Activated naive CD4-positive, alpha-beta T cell (primary cell): ENCODE measurements at places on chromosomes 5 and 9.

- DNase-seq, result peak; percentile 75
Measured at GRCh38 chr5:5494489-5495402, 72.3 kb downstream of the ICE1 start.

DNA sequence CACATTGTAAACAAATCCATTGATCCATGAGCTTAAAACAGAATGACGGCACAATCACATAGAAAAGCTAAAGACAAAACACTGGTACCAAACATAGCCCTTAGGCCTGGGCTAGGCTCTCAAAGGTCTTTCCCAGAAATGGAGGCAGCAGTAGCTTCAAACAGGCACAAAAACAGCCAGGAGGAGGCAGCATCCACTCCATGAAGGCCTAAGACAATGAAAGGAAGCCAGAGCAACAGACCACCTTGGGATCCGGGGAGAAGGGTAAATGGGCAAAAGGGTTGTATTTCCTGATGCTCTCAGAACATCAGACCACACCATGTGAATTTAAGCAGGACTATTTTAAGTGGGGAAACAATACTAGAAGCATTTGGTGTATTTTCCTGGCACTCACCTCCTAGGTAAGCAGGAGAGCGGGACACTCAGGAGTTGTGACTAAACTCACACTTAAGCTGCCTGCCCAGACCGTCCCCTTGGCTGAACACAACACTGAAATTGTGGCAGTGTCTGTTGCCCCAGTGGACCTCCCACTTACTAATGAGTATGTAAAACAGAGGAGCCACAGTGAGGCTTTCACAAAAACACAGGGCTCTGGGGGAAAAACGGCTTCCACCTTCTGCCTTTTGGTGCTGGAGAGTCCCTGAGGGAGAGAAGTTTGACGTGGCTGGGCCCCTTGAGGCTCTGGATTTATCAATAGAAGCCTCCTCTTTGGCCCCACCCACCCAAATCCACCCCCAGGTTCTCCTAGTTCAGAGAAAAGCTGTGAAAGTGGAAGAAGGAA lies 11.9 kb downstream of the GNPDA1 start:
- DNase-seq, result no peak

DNA sequence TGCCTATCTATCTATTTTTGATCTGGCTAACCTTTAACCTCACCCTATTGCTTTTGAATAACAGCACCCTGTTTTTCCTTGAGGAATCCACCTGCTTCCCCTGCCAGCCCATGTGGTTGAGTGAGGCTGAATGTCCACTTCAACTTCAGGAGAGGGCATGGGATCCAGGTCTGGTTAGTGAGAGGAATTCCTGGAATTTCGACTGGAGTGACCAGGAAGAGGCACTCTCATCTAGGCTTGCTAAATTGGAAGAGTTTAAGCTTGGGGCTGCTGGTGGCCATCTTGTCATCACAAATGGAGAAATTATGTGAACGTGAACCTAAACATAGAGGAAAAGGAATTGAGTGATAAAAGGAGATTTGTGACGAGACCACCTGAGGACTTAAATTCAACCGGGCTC lies 322.1 kb downstream of the OSTF1 start:
- no peak for DNase-seq

GRCh38 chr5:31664566-31664965 lies 25.6 kb downstream of the PDZD2 start:
- no peak for DNase-seq

DNA sequence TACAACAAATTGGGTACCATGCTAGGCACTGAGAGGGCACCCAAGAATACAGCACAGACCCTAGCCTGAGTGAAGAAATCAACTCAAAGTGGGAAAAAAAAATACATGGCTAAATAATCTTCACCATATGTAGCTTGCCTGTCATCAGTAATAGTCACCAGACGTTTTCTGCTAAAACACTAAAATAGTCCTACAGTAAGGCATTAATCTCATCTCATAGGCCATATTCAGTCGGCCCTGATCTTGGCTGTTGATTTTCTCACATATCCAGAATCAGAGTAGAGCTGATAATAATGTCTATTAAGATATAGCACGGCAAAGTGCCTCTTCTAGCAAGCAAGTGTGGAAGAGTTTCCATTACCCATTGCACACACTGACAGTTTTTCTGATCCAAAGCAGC lies 322.1 kb upstream of the SLC30A5 start:
- DNase-seq, result no peak

- no peak for DNase-seq
Measured at GRCh38 chr9:114117996-114118830, 19.1 kb upstream of the KIF12 start.

DNA sequence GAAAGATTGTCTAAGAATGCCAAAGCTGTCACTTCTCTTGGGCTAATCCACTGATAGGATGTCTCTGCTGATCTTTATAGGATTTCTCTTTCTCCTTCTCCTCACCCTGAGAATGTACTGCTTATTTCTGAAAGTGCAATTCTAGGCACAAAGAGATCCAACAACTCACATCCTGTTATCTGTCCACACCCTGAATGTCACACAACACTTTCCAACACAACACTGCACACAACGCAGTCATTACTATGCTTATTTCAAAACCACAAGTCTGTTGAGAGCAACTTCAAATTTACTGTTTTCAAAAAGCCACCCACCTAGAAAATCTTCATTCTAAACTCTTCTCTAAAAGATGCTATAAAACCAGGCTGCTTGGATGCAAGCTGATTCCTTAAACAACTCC lies 215.0 kb downstream of the ROR2 start:
- DNase-seq, result no peak

- DNase-seq, result no peak
Measured at GRCh38 chr9:114621975-114622609, 11.0 kb downstream of the TMEM268 start.

DNA sequence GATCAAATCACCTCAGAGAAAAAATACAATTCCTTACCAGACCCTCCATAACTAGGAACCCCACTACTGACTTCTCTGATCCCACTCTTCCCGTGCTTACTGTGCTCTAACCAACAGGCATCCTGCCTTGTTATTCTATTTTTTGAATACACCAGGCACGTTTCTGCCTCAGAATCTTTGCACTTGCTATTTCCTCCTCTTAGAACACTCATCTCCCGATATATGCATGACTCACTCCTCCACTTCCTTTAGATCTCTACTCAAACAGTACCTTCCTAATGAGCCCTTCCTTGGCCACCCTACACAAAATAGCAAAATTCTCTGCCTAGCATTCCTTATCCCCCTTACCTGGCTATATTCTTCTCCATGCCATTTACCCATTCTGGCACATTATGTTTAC lies 43.9 kb downstream of the MAPKAP1 start:
- DNase-seq, result no peak

- DNase-seq, result no peak
Measured at GRCh38 chr5:80697100-80697499, 42.3 kb upstream of the DHFR start.

DNA sequence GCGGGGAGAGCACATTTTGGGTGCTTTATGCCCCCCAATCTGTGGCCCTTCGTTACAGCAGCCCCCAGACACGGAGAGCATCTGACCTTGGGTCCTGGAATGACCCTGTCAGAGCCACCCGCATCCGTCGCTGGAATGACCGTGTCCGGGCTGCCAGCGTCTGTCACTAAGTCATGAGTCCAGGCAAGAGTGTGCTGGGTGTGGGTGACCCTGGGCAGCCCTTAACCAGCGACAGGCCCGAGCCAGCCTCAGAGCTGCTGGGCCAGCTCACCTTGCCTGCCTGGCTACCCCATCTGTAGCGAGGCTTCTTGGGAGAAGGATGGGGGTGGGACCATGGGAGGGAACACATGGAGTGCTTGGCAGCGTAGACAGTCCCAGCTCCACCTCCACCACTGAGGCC lies 46.8 kb upstream of the NOTCH1 start:
- no peak for DNase-seq

DNA sequence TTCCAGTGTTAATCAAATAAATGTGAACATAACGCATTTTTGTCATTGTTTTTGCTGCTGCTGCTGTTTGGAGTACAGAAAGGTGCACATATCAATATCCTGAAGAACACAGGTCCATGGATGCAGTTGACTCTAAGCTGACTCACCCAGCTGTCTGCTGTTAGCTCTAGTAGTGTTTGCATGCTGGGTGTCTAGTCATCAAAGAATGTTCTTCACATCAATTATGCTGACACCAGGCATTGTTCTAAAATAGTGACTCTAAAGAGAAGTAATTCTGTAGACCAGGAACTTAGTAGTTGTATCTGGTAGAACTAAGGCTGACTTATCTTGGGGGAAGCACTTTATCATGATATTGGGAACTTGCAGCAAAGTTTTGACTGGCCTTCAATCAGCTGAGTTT lies 55.7 kb upstream of the DPYSL3 start:
- DNase-seq, result no peak

DNA sequence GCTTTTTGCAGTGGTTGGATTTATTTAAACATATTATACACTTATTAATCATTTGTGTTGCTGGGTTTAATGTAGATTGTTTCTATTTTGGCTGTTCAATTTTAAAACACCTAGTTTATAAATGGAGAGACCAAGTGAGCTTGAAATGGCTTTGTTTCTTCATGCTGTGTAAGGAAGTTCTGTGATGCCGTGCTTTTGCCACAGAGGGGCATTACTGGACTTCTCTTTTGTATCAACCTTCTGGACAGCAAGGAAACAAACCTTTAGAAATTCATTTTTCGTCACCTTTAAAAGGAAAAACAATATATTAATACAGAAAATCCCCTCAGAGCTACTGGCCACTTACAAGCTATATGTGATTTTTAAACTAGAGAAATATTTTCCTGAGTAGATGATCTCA lies 81.9 kb downstream of the DMRTA1 start:
- no peak for DNase-seq

- no peak for DNase-seq
Measured at GRCh38 chr5:159241946-159242552, 21.0 kb upstream of the UBLCP1 start.

- DNase-seq, result no peak
Measured at GRCh38 chr9:36164989-36165388, 4.2 kb upstream of the CCIN start.

DNA sequence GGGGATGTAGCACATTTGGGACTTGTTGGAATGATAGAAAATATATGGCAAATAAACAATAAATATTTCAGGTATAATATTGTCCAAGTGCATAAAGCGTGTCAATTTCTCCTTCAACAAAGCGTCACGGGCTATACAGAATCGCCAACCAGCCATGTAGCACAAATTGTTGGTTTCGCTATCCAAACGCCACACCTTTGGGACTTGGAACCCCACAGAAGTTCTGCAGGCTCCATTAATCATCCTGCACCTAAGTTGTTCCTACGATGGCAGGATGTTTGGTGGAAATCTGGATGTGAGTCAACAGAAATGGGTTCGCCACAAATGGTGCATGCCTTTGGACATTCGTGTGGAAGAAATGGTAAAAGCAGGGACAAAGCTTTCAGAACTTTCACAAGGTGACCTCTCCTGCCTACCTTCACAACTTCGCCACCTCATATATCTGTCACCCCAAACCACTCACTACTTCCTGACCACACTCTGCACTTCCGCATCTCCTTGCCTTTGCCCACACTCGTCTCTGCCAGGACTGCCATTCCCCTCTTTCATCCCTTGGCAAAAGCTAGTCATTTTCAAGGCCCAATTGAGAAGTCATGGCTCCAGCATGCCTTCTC lies 95.7 kb downstream of the LHFPL2 start:
- DNase-seq, result no peak

GRCh38 chr9:99505936-99506335 lies 283.9 kb downstream of the SEC61B start:
- DNase-seq, result no peak

DNA sequence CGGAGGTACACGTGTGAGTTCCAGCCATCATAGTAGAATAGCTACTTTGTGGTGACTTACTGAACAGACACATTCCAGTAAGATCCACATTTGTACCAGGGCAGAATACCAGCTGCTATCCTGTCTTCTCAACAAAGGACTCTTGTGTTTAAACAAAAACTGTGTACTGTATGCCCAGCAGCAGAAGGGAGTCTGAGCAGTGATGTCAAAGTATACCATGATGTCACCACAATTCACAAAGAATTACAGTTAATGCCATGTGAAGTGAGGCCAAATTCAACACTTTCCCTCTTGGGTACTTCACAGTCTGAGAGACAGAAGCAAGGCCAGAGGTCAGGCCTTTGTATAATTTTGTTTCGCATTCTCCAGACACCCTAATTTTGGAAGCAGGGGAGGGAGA lies 137.0 kb downstream of the ADAMTSL1 start:
- DNase-seq, result no peak

GRCh38 chr9:137315581-137316011 lies 13.5 kb upstream of the NRARP start:
- DNase-seq, result no peak

DNA sequence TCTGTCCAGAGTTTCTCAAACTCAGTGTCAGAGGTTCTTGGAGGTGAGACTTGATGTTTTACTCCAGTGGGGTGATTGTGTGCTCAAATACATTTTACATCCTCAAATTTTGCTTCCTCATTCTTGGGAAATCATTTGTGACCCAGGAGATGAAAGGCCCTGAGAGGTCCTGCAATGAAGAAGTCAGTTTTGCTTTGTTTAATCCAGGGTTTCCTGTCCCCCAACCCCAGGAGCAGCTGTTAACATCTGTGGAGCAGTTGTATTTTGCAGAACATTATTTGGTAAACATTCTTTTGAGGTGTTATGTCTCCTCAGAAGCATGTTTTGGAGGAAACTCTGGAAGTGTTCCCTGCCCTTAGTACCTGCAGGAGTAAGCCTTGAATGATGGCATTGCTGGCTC lies 59.8 kb downstream of the DAB2IP start:
- no peak for DNase-seq
